ENCODE measurements at places on chromosomes 7 and 10.

GRCh38 chr10:88097092-88097516, 233.7 kb downstream of the PTEN start:
- DNase-seq, result no peak

GRCh38 chr7:50762337-50762736, 20.4 kb downstream of the GRB10 start:
- no peak for DNase-seq

DNA sequence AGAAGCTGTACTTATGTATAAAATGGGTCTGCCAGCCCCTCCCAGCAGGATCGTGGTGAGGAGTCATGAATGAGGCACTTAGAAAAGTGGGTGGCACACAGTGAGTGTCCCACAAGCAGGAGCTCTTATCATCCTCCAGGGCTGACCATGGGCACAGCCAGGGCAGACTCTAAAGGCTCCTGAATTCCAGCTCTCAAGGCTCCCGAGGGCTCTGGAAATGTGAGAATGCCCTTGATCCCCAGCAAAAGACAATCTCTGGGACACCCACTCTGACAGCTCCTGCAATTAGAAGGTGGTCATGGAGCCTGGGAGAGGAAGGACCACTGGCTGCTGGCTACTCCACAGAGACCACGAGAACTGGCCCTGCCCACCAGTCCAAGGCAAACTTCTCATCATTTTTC, 1.6 kb downstream of the VSTM4 start:
- DNase-seq, result no peak

DNA sequence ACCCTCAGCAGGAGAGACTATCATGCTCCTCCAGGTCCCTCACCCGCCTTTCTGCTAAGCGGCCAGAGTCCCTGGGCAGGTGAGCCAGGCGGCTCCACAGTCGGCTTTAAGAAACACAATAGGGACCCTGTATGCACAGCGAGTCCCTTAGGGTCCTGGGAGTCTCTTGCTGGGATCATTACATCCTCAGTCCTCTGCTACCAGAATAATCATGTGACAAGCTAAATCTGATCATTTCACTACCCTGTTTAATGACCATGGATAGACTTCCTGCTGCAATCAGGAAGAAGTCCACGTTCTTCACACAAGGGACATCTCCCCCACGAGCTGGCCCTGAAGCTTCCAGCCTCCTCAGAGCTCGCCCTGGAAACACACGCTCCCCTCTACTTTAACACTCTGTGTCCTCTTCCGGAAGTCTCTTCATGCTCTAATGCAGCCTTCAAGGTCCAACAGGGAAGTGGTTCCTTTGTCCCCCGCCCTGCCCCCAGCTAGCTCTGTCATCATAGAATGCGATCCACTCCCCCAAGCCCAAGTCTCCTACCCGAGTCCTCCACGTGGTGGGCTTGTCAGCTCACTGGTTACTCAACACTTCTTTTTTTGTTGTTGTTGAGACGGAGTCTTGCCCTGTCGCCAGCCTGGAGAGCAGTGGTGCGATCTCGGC, 101.5 kb downstream of the RNF216 start:
- no peak for DNase-seq

DNA sequence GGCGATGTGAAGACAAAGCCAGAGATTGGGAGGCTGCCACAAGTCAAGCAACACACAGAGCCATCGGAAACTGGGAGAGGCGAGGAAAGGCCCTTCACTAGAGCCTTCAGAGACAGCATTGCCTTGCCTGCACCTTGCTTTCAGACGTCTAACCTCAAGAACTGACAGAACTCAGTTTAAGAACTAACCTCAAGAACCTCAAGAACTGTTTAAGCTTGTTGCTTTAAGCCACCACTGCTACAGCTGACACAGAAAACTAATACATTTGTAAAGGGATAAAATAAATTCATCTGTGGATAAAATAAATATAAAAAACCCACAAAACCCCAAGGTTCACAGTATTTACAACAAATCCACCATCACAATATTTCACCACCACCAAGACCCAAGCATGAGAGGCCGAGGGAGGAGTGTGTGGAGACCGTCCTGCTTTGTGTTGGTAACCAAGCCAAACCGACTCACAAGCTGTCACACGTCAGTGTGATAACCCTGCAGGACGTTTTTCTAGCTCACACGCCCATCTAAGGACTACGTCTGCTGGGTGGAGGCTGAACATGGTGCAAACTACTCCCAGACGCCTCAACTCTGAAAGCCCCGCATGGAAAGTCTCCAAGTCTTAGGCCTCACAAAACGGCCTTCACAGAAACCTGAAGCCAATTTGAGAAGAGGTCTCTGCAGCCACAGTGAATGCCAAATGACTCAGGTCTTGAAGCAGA, 116.8 kb downstream of the ABLIM1 start:
- no peak for DNase-seq

DNA sequence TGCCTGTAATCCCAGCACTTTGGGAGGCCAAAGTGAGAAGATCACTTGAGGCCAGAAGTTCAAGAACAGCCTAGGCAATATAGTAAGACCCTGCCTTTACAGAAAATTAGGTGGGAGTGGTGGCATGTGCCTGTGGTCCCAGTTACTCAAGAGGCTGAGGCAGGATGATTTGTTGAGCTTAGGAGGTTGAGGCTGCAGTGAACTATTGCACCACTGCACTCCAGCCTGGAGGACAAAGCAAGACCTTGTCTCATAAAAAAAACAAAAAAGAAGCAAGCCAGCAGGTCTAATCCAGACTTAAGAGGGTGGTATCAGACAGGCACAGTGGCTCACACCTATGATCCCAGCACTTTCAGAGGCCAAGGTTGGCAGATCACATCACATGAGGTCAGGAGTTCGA, 24.5 kb upstream of the KCTD7 start:
- DNase-seq, result no peak

- no peak for DNase-seq
Measured at GRCh38 chr10:119980956-119981750, 88.6 kb downstream of the SEC23IP start.

GRCh38 chr7:42877862-42878261, 34.0 kb downstream of the C7orf25 start:
- no peak for DNase-seq

GRCh38 chr10:4263601-4263921, 478.6 kb upstream of the KLF6 start:
- DNase-seq, result no peak

DNA sequence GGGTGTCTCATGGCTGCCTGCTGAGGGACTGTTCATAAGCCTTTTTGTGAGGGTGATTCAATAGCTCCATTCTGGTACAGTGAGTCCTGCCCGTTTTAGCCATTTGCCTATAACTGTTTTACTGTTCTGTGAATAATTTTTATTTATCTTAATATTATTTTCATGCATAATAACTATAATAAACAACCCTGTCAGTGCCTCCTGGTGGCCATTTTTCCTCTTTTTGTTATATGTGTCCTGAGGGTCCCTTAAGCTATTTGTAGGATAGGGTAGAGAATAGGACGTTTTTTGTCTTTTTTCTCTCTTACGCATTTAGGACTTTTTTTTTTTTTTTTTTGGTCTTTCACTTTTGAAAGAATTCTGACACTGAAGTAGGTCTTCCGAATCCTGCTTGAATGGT, 2.9 kb downstream of the C1QL3 start:
- no peak for DNase-seq

DNA sequence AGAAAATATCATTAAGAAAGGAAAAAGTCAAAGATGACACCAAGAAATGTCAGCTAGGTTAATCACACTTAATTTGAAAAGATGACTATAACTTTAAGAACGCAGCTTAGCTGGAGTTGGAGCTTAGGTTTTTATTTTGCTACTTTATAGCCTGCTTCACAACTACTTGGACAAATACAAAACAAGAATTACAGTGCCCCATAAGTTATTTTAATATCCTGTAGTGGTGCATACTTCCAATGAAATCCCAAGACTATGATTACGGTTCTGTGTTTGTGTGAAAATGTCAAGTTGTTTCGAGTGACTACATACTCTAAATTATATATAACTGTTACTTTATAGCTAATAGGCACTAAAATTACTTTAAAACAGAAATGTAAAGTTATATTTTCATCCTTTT, 244.6 kb upstream of the MGMT start:
- no peak for DNase-seq
